Activated naive CD4-positive, alpha-beta T cell treated with Interleukin-2 at 50 U/mL for 16 hours (primary cell): ENCODE measurements at places on chromosomes 13 and 19.

DNA sequence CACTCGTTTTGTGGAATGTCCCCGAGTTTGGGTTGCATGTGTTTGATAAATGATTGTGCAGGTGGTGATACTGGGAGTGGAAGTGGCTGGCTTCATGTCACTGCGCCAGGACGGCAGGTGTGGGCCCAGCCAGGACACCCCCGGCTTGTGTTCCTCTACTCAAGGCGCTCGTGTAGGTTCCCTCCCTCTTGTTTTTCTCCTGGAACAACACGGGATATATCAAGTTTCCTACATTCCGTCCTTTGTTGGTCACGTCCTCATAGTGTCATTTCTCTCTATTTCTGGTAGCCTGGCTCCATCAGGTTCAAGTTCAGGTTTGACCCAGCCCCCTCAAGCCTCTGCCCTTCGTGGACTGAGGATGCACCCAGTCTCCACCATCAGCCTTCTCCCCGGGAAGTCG, 16.3 kb downstream of the IL17D start:
- DNase-seq = no peak

- no peak for DNase-seq
Measured at GRCh38 chr19:4375164-4376027, 25.0 kb downstream of the SH3GL1 start.

- DNase-seq = no peak
Measured at GRCh38 chr19:35796645-35797542, 15.8 kb downstream of the PRODH2 start.

GRCh38 chr13:48334534-48335127, 31.1 kb downstream of the RB1 start:
- DNase-seq = no peak

GRCh38 chr13:73607489-73608156, 526.6 kb downstream of the KLF12 start:
- no peak for DNase-seq

- no peak for DNase-seq
Measured at GRCh38 chr19:53908935-53909415, at the start of gene CACNG7. Gene CACNG7, plus strand, starts transcription at chr19:53909278. Its CDS starts 3,554 bp downstream, at chr19:53912832.

- DNase-seq = no peak
Measured at GRCh38 chr19:18418483-18419194, 559 bp upstream of the SSBP4 start.

GRCh38 chr13:42405665-42406390, 133.9 kb downstream of the AKAP11 start:
- DNase-seq = peak; percentile 81

GRCh38 chr13:35818633-35819067, 312.5 kb downstream of the DCLK1 start:
- no peak for DNase-seq

- no peak for DNase-seq
Measured at GRCh38 chr13:50077431-50077830, 62.2 kb downstream of the KCNRG start.
